ENCODE measurements at places on chromosomes 3 and 15.

DNA sequence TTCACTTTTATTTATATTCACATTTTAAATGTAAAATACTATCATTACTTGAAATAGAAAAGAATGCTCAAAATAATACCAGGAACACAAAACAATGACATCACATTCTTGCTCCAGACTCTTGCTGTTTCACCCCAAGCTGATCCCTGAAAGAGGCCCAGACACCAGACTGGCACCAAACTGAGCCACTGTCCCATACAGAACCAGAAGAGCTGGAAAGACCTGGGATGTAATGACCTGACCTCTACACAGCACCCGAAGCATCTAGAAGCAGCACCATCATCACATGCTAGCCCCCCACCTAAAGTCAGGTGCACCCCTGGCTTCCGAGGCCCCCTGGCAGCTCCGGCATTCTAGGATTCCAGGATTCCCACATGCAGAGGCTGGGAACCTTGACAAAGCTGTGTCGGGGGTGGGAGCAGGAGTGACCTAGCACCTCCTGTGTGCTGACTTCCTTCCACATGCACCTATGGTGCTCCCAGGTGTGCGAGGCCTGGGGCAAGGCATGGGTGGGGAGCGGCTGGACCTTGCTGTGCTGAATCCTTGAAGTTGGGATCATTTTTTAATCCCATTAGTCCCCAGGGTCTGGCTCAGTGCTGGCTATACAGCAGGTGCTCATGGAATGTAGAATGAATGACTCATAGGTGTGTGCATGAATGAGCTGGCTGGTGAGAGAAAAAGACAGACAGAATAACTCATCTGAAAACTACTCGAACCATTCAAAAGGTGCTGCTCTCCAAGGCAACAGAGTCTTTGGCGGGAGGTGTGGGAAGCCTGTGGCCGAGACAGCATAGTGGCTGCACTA, 144.7 kb upstream of the IQSEC1 start:
- no peak for DNase-seq

DNA sequence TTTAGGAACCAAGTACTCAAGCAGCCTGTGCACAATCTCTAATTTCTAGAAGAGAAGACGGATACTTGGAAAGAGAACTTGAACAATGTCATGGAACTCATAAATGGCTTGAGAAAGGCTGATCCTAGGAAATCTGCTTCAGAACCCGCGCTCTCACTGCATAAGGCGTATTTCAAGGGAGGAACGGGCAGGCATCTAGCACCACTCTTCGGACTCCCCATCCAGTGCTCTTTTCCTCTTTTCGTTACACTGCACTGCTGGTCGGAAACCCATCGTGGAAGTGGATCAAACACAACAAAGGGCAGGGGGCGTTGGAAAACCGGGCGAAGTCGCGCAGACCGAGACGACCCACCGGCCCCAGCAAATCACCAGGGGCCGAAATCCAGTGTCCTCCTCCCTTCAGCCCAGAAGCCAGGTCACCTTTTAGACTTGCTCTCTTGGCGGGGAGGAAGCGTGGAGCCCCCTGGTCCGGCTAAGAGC, 539 bp upstream of the TLNRD1 start:
- DNase-seq = no peak

- DNase-seq = no peak
Observed at GRCh38 chr3:175590745-175591144, 731.6 kb downstream of the NAALADL2 start.

DNA sequence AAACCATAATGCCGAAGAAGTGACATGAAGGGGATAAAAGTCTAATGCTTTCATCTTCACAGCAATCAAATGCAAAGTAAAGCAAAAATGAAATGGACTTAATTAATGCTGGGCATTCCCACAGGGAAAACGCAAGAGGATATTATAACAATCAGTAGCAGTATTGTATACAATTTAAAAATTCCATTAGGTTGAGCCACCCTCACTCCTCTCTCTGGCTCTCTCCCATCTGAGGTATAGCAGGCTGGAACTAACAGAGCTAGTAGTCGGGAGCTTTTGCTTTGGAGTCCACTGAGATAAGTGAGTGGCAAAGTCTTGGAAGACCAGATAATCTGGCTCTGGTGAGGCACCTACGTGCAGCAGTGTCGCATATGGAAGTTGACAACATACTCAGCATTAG, 33.9 kb downstream of the DET1 start:
- DNase-seq = no peak

DNA sequence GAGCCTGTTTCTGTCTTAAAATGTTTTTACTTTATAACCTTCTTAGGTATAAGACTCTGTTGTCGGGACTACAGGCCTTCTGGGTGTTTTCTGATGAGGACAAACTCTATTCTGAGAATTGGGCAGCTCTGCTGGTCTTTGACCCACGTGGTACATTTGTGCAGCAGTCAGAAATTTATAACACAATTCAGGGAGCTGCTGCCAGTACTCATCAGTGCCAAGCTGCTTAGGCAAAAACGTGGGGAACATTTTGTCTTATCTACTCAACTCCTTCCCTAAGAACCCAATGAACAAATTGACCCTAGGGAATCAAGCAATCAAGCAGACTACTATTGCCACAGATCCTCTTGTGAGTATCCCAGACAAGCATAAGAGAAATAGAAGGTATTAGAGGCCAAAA, 180.7 kb upstream of the PDZRN3 start:
- DNase-seq = no peak

DNA sequence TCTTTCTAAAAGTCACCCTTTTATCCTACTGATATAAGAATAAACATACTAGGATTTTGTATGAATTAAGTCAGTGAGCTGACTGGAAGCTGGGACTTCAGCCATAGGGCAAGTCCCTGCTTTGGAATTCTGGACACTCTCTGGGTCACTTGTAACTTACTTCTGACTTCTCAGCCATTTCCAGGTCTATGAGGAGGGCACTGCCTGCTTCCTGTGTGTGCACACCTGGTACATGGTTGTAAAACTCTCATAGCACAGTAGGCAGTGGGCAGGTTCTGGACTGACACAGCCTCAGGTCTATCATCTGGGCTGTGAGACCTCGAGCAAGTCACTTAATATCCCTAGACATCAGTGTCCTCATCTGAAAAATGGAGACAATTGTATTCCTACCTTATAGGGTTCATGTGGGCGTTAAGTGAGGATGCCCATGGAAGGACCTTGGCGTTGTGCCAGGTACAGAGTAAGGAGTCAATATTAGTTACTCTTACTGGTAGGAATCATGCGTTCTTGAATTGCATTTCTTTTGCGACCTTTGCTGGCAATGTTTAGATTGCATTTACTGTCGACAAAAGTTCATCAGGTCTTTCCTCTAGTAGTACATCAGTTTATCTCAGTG, 27.5 kb upstream of the TGM5 start:
- DNase-seq = no peak

Data from ELF-1 (cell line).